Esophagus muscularis mucosa (tissue), 4 donors: ENCODE measurements at places on chromosomes 4 and X.

DNA sequence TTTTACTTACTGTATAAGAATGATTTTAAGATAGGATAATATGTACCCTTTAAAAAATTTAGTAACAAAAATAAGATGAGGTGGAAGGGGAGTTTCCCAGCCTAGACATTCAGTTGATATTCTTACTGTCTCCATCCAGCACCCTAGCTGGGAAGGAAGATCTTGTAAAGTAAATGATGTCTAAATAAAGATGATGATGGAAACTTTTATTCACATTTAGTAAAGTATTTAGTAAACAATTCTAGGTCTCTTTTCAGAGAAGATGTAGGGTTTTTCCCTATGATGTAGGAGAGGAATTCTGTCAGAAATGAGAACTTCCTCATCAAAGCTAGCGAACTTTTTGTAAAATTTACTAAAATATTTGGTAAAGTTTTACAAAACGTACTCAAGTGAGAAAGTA is 136.8 kb downstream of the RAPGEF2 start:
- DNase-seq, result no peak

DNA sequence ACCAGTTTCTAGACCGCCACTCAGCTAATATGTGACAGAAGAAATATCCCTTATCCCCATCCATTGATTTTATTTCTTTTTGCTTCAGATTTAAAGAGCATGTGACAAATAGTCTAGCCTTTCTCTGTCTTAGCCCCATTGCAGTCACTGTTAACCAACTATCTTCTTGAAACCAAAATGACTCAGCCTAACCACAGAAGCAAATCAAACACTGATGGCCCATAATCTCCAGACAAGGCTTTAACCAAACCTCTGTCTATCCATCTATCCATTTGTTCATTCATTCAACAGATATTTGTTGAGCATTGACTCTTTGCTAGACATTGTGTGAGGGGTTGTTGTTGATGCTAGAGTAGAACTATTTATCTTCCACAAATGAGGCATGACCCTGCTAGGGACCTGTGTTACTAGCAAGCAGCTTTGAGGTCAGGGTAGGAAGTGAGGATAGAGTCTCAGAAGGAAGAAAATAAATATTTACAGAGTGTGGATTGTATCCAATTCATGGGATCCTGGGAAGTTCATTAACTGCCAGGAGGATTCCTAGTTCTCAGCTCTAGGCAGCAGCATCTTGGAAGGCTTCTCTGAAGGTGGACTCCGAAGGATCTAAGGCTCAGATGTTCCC is 22.5 kb downstream of the HNRNPH2 start:
- DNase-seq, result no peak

GRCh38 chr4:76365636-76366035 is 55.3 kb downstream of the CCDC158 start:
- no peak for DNase-seq

GRCh38 chr4:81884986-81885385 is 413.3 kb upstream of the RASGEF1B start:
- no peak for DNase-seq

DNA sequence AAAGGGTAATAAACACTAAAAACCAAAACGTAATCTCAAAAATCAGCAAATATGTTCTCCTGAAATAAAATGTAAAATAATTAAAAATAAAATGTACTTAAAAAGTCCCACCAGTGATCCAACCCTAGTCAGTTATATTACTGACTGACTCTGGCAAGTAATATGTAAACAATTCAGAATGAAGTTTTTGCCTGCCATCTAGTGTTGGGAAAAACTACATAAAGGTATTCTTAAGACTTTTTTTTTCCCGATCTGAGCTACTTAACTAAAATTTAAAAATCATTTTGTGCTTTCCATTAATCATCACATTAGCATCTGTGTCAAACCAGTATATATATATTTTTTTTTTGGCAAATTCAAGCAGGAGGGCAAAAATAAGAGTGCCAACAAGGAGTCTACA is 24.0 kb downstream of the RCHY1 start:
- DNase-seq, result no peak

GRCh38 chrX:11129534-11130105 is 18.5 kb downstream of the HCCS start:
- DNase-seq, result no peak

DNA sequence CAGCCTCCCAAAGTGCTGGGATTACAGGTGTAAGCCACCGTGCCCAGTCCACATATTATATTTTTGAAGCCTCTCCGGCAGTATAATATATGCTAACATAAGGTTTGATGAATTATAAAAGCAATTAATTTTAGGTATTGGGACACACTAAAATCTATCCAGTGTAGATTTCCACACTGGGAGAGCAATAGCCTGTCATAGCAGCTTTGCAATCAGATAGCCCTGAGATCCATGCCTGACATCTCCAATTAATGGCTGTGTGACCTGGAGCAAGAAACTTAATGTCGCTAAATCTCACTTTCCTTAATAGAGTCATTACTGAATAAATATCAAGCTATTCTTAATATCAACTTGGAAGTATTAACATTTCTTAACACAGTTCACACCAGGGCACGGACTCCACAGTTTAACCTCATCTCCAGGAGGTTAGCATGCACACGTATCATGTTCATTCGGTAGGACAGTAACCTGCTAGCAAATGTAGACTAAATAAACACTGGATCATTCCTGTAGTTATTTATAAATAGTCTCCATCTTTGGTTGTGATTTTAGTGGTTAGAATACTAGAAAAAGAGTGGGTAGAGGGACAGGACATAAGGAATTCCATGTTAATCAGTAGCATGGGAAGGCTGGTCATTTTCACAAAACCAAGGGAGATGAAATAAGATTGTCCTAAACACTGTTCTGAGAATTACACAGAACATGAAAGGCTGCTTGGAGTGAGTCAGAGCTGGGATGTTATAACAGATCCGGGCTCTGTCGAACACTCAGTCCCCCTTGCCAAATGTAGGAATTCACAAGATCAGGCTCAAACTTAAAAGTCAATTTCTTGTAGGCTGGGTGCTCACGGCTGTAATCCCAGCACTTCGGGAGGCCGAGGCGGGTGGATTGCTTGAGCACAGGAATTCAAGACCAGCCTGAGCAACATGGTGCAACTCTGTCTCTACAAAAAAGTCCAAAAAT is 254.7 kb downstream of the PALLD start:
- DNase-seq, result no peak

DNA sequence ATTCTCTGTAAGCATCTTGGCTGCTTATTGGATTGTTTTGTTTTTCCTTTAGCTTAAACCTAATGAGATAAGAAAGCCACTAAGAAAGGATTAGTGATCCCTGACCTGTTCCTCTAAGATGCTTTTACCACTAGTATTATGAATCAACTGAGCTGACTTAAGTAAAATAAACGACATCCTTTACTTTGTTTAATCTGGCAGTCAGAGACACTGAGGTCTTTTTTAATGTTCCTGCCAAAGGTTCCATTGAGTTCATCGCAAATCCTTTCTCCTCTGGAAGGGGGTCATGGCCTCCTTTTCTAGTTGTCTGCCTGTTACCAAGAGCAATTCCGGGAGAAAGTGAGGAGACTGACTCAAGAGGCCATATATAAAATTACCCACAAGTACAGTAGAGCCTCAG is 1038.3 kb upstream of the SLIT2 start:
- DNase-seq, result no peak

DNA sequence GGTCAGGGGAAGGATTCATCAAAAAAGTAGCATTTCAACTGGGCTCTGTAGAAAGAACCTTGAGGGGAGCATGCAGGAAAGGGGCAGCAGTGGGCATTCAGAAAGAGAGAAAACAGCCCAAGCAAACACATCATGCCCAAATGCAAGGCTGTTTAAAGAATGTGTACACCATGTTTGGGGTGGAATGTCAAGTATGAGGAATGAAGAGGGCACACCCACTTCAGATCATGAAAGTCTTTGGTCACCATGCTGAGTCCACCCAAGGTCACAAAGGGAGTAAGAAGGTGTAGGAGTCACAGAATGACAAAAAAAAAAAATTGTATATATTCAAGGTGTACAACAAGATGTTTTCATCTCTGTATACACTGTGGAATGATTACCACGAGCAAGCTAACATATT is 9.4 kb downstream of the S100G start:
- no peak for DNase-seq

DNA sequence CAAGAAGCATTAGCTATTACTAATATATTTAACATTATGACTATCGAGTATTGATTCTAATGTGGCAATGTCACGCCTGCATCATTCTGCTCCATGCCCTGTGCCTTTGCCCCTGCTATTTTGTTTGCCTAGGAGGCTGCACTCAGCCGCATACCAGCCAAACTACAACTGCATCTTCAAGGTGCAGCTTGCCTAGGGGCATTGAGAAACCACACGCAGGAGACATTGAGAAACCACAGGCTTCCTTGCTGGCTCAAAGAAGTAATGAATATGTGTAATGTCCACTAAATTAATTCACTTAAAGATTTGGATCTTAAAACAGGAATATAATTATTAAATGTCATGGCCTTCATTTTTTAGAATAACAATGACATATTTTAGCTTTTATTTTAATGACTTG is 683.6 kb upstream of the TENM3 start:
- no peak for DNase-seq

- no peak for DNase-seq
Observed at GRCh38 chr4:1009542-1010394, 1.7 kb upstream of the FGFRL1 start.
